ENCODE measurements at places on chromosomes 16 and 17.
A peak's percentile ranks its signal among the peaks of the same experiment; 100 is the strongest.

DNA sequence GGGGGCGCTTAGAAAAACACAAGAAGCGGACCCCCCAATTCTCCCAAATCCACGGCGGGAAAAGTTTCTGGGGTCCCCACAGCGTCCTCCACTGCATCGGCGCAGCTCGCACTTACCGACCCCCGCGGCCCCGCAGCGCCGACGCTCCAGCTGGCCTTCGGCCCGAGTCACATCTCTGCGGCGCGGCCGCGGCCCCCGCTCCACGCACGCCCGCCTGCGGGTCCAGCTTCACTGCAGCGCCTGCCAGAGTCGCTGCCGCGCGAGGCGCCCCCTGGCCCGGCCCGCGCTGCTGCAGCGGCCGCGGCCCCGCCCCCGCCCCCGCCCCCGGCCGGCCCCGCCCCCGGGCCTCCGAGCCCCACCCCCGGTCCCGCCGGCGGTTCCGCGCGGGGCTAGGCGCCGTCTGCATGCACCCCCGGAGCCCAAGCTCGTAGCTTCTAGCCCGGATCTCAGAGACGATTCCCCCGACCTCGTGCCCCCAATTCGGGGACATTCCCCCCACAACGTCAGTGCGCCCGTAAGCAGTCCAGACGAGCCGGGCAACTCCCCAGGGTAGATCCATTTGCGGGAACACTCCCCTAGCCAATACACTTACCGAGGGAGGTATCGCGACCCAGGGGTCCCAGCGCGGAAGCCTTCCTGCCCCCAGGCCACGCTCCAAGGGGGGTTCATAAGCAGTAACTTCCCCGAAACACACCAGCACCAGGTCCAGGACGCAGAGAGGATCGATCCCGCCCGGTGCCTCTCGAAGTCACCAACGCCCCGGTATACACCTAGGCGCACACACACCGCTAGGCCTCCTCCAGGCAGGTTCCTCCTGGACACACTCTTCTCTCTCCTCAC, at the start of gene GPRC5B:
GPRC5B (minus strand) TSS at position 238 of the 840 bp plus-strand sequence. CDS start 12,003 bp downstream, outside the sequence.
- no peak for DNase-seq

GRCh38 chr16:73025856-73026210, 22.1 kb downstream of the ZFHX3 start:
- DNase-seq: no peak

GRCh38 chr16:66905633-66906539, 12.8 kb downstream of the CDH16 start:
- DNase-seq: no peak

DNA sequence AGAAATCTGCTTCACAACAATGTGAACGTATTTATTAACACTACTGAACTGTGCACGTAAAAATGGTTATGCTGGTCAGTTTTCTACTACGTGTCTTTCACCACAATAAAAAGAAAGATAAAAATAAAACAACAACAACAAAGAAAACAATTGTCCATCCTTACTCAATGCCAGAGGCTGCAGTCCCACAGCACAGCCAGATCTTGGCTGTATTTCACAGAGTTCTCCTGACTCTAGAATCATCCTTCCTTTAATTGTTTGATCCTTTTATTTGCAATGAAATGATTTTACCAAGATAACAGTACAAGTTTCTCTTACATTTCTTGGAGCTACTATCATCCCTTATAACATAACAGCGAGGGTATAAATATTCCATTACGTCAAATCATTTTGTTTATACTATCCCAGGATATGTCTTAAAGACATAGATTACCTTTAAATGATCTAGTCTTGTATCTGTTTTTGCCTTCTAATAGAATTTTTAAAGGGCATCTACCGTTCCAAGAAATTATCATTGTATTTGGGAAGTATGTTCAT, 103.3 kb downstream of the SLC39A11 start:
- DNase-seq: no peak

GRCh38 chr17:35540589-35541404, 3.3 kb upstream of the SLFN12L start:
- DNase-seq: peak; percentile 7

DNA sequence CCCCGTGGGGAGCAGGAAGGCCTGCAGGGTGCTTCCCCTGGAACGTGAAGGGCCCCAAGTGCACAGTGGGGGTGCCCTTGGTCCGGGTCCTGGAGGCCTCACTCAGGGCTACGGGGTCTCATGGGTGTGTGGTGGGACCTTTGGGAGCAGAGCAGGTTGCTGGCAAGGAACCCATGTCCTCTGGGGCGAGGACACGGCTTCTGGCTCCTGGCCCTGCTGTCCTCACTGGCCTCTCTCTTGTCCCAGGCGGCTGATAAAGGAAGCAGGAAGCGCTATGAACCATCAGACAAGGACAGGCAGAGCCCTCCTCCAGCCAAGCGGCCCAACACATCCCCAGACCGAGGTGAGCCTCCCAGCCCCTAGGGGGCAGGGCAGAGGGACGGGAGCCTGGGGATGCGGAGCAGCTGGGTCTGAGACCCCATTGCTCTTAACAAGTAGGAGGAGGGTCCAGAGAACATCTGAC, 9.8 kb upstream of the IL17C start:
- no peak for DNase-seq

GRCh38 chr17:31048780-31049179, 46.0 kb upstream of the NF1 start:
- no peak for DNase-seq

DNA sequence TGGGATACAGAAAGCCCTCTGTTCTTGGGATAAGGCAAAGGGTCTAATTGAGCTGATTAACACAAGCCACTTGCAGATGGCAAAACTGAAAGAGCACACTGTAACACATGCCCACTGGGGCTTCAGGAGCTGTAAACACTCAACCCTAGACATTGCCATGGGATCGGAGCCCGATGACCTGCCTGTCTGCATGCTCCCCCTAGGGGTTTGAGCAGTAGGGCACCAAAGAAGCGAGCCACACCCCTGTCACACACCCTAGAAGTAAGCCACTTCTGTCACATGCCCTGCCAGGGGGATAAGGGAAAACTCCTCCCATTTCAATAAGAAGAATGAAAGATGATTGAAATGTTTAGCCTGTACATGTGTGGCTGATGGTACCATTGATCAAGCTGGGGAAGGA, 81.3 kb upstream of the IRX6 start:
- DNase-seq: no peak

GRCh38 chr17:78360371-78361224, 721 bp upstream of the SOCS3 start:
- peak; percentile 75 for DNase-seq

- DNase-seq: no peak
These were observed 403.5 kb upstream of the HSBP1 start for GRCh38 chr16:83404261-83404660.

- peak; percentile 79 for DNase-seq
These were observed 3.8 kb upstream of the NPB start for GRCh38 chr17:81898029-81898866.

GRCh38 chr17:39868554-39868942, 546 bp downstream of the ZPBP2 start:
- DNase-seq: no peak

DNA sequence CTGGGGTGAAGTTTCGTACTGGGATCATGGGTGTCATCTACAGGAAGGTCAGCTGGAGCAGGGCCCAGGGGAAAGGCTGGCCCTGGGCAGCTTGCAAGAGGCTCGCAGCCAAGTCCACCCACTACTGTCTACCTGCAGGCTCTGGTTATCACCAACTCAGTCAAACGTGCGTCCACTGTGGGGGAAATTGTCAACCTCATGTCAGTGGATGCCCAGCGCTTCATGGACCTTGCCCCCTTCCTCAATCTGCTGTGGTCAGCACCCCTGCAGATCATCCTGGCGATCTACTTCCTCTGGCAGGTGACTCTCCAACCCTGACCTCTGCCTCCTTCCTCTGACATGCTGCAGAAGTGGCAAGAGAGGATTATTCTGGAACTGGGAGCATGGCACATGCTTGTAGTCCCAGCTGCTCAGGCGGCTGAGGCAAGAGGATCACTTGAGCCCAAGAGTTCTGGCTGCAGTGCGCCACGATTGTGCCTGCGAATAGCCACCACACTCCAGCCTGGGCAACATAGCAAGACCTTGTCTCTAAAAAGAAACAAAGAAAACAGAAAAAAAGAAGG, 29.2 kb downstream of the ABCC3 start:
- DNase-seq: no peak

DNA sequence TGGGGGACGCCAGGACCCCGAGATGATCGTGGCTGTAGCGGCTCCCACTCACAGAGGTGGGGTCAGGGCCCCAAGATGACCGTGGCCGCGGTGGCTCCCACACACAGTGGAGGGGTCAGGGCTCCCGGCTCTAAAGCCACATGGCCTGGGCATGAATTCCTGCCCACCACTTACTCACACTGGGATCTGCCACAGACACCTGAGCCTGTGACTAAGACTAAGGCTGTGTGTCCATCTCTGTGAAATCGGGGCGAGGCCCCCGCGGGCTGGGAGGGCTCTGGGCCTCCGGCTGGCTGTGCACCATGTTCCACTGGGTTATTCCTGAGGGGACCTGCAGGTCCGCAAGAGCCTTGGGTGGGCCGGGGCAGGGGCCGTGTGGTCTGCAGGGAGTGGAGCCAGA, 18.5 kb downstream of the ZFPM1 start:
- DNase-seq: no peak
